ENCODE measurements at places on chromosomes 3 and 15.

GRCh38 chr3:156702367-156702766 lies 28.0 kb downstream of the TIPARP start:
- no peak for DNase-seq

- no peak for DNase-seq
Measured at GRCh38 chr3:142633073-142633472, 36.9 kb downstream of the PLS1 start.

- DNase-seq: no peak
Measured at GRCh38 chr3:56107157-56107556, 361.1 kb downstream of the ERC2 start.

- DNase-seq: no peak
Measured at GRCh38 chr3:68703066-68703465, 229.3 kb downstream of the TAFA4 start.

- no peak for DNase-seq
Measured at GRCh38 chr15:25095179-25095578, 140.4 kb downstream of the SNRPN start.

GRCh38 chr15:55499151-55499550 lies 8.9 kb downstream of the DNAAF4 start:
- no peak for DNase-seq

DNA sequence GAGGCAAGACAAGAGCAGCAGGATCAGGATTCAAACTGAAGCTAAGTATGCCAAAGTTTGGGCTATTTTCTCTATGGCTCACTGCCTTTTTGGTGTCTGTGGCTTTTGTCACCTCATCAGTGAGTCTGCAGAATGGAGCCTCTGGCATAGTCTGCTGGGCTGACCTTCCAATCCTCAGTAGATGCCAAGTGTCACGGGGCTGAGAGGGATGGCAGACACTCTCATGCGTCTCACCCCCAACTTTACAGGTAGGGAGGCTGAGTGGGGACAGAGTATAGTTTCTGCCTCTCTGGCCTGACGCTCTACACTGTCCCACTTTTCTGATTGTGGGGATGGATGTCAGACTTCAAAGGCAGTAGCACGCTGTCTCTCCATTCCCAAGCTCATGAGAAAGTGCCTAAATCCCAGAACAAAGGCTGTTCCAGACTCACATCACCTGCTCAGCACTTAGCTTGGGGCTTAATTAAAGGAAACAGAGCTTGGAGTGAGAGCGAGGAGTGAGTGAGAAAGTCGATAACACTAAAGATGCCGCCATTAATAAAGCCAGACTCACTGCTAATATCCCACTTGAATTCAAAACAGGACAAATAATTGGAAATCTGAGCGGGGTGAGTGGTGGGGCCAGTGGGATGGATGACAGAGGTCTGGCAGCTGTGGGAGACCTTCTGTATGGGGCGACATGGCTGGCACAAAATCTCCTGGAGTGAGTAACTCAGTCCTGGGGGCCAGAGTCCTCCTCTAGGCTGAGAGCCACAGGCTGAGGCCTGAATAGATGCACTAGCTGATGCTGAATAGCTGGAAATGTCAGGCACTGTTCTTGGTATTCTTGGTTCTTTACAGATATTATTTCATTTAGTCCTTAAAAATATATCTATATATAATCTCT lies 78.4 kb upstream of the MRPS22 start:
- DNase-seq: no peak

GRCh38 chr3:58308728-58309127 lies 2.4 kb downstream of the HTD2 start:
- DNase-seq: no peak

- no peak for DNase-seq
Measured at GRCh38 chr3:27483117-27484014, 818 bp downstream of the SLC4A7 start.

DNA sequence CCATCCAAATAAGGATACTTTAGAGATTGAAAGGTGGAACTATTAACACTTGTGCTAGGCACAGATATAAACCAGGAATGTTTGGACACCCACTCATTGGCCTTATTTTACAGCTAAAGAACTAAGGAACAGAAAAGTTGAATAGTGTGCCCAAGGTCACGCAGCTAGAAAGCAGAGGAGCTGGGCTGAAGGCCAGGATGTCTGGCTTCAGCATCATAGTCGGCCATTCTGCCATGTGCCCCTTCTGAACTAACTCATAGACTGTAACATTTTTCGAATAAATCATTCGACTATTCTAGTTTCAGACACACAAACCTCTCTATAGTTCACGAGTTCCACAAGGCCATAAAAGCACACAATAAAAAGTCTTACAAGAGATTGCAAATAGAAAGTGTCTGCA lies 71.1 kb downstream of the SUMF1 start:
- no peak for DNase-seq

GRCh38 chr3:171772427-171773056 lies 37.7 kb downstream of the PLD1 start:
- no peak for DNase-seq

- no peak for DNase-seq
Measured at GRCh38 chr3:38623539-38623938, 25.9 kb downstream of the SCN5A start.

DNA sequence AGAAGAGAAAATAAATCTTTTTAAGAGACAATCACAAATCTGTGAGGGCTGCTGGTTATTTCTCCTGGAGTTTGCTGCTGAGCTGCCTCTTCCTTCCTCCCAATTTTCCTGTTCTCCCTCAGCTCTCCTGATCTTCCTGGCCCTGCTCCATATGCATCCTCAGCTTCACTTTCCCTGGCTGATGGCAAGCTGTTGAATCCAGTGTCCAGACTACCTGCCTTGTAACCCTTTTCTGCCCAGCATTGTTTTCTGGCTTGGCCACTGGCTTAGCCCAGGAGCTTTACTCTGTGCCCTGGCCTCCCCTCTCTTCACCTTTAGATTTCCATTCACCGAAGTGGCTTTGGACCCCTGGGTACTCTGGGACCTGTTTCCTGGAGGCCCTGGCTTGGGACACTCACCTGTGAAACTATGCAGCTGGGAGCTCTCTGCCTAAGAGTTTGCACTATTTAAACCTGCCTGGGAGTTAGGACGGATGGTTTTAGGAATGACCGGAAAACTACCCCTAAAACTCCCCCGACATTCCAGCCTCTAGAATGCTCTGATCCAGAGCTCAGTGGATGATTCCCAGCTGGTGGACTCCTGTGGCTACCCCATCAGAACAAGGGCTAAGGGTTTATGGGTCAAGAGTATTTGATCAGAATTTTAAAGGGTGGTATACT lies 90.0 kb downstream of the RBPMS2 start:
- DNase-seq: no peak

DNA sequence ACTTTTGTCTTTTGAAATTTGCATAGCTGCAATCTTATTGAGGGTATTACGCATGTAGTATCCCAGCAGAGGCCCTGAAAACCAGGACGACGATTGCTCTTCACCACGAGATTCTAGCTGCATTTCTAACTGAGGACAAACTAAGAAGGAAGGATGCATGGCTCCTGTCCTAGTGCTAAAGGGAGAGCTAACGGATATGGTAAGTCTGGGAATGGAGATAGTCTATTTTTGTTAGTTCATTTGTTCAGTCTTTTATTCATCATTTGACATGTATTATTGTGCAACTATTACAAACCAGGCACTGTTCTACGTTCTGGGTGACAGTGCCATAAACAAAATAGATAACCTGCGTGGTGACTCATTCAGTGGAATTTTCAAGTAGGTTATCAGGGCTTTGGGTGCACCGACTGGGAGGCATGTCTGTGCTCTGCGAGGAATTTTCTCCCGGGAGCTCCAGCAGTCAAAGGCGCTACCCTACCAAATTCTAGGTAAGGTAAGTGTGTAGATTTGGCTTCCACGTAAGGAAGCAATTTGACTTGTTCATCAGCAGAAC lies 51.9 kb upstream of the ETV5 start:
- no peak for DNase-seq

GRCh38 chr3:56955492-56956111 lies 104.9 kb upstream of the SPATA12 start:
- DNase-seq: no peak

GRCh38 chr15:100248236-100248635 lies 93.5 kb downstream of the ADAMTS17 start:
- DNase-seq: no peak

- no peak for DNase-seq
Measured at GRCh38 chr3:50584391-50584790, 15.1 kb downstream of the HEMK1 start.

DNA sequence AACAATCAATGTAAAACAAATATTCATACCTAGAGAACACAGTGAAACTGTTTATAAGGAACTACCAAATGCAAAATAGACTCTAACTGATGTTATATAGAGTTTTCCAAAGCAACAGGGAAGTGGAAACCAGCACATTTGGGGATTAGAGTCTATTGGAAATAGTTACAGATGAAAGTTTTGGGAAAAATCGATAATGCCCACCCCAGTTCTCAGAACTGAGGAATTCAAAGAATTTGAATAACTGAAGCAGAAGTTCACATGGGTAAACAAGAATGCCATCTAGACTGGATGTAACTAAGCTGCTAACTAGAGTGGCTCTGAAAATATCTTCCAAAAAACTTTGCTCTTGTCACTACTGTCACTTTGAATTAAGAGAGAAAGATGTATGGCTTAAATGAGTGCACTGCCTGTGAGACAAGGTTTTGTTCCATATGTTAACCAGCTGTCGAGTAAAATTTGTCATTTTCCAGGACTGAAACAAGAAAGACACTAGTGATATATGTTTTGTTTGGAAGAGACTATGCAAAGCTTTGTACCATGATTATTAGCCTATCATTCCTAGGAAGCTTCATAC lies 9.2 kb upstream of the DENND4A start:
- DNase-seq: no peak

- DNase-seq: no peak
Measured at GRCh38 chr15:64558460-64559179, 98.2 kb downstream of the ZNF609 start.

GRCh38 chr15:94240480-94240879 lies 9.1 kb downstream of the MCTP2 start:
- no peak for DNase-seq

GRCh38 chr15:82165948-82166376 lies 96.6 kb downstream of the EFL1 start:
- no peak for DNase-seq

DNA sequence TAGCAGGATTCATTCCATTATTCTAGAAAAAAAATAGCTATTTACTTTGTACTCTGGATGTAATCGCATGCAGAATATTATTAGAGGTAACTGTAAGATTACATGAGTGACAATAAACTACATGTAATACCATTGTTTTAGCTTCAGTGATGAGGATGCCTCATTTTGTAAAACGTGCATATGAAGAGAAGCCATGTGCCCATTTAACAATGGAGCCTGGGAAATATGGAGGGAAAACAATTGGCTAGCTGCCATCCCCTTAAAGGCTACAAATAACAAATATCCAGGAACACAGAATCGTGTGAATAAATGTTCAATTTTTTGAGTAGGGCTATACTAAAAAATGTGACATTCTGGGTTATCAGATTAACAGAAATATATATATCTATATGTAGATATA lies 151.1 kb downstream of the SAMMSON start:
- DNase-seq: no peak

DNA sequence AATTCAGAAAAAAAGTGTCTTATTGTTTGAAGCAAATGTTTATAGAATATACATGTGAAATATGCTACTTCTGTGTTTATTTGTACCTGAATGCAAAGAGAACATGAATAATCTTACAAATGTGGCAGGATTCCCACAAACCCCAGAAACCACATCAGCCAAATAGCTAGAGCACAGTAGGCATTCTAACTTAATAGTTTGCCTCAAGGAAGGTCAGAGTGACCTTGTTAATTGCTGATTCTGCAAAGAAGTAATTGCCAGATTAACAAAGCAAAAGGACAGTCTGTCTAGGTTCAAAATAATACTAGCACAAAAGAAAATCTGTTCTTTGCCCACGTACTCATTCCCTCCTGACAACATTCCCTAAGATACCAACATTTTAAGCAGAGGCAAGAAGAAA lies 604.0 kb downstream of the PYDC2 start:
- no peak for DNase-seq

Measured in stimulated activated CD4-positive, alpha-beta T cell treated with anti-CD3 and anti-CD28 coated beads, Interleukin-15, amount 100 ng/mL, for 1 hour (primary cell).